ENCODE measurements at places on chromosomes 12 and 14. TPM values are rescaled to one million over a fixed set of nuclear protein-coding genes. Genes with fewer than 3 reads are reported as not detected.
A peak's percentile ranks its signal among the peaks of the same experiment; 100 is the strongest.

- H3K4me1 ChIP-seq = no peaks in the 10 kb centered on the region
- no peak overlapping the region for H3K27ac ChIP-seq
- no peaks in the 10 kb centered on the region for H3K27me3 ChIP-seq
- DNase-seq = no peak
Observed at GRCh38 chr12:62909340-62909739, 25.6 kb downstream of the PPM1H start.

DNA sequence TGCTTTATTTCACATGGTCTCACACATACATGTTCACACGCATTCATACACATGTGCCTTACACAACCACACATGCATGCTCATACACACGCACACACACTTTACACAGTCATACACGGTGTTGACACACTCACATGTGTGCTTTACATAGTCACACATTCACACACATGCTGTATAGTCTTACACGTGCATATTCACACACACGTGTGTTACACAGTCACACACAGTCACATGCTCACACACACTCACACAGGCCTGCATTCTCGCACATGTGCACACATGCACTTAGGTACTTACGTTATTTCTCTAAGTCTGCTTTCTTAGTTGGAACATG, 18.0 kb upstream of the PLEKHG3 start:
- DNase-seq = no peak
- no peak overlapping the region for H3K4me3 ChIP-seq
- H3K4me1 ChIP-seq = peaks cover 18% of the 10 kb centered on the region

Gene VDR
- 1.1 TPM for total RNA-seq

- no peaks in the 10 kb centered on the region for H3K27me3 ChIP-seq
- H3K4me3 ChIP-seq = no peak overlapping the region
- no peaks in the 10 kb centered on the region for H3K36me3 ChIP-seq
- no peak for DNase-seq
Observed at GRCh38 chr12:75978677-75979076, 52.9 kb downstream of the PHLDA1 start.

Gene OAS2
- total RNA-seq = 3.6 TPM

Gene LRP1-AS
- total RNA-seq = not detected

Gene ASCL4
- total RNA-seq = not detected

Gene INSM2
- not detected for total RNA-seq

DNA sequence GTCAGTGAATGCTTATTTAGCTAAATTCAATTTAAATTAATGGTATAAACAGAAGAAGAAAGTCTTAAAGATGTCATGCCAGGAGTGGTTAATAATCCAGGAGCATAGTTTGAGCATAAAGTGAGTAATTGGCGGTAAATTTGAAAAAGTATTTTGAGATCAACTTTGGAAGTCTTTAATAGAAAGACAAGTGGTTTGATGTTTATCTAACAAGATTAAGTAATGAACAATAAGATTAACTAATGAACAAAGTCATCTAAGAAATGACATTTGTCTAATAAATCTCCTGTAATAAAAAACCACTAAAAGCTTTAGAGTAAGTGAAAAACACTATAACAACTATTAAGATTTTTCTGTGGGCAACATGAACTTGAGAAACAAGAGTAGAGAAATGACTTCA, 112.8 kb downstream of the CAPZA3 start:
- H3K4me3 ChIP-seq = no peak overlapping the region
- H3K27me3 ChIP-seq = no peaks in the 10 kb centered on the region
- no peaks in the 10 kb centered on the region for H3K36me3 ChIP-seq
- H3K27ac ChIP-seq = no peak overlapping the region
- H3K4me1 ChIP-seq = no peaks in the 10 kb centered on the region

- no peak overlapping the region for H3K27ac ChIP-seq
- DNase-seq = no peak
- H3K36me3 ChIP-seq = no peaks in the 10 kb centered on the region
- no peaks in the 10 kb centered on the region for H3K27me3 ChIP-seq
- H3K4me1 ChIP-seq = no peaks in the 10 kb centered on the region
- H3K4me3 ChIP-seq = no peak overlapping the region
Observed at GRCh38 chr12:39364196-39364595, 78.7 kb downstream of the KIF21A start.

DNA sequence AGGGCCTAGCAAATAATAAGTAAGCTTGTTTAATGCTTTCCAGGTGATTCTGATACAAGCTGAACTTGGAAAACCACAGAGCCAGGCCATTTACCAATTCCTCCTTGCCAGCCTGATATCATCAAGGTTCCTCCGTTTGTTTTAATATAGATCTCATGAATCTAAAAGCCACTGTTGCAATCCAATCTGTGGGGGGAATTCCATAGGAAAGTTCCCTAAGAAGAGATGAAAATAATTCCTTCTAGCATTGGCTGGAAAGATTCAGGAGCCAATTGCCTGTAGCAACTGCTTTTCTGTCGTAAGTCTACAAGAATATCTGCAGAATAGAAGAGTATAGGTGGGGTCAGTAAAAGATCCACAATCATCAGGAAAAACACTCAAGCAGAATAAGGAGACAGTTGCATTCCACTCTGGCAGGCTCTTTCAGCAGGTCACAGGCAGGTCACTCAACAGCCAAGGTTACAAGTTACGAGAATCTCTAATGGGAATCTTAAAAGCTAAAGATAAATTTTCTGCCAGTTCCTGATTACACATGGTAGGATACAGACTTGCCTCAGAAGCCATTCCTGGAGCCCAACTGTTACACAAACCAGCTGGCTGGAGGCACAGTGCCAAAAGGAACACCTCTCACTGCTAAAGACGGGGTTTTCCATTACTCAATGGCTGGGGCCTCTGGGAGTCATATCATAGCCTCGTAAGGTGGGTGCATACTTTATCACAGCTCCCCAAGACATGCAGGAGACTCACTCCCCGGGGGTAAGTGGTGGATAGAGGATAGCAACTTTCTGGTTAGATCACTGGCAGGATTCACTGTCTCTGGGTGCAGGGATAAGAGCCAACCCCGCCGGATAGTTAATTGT, 43.6 kb downstream of the FGD6 start:
- H3K4me3 ChIP-seq = no peak overlapping the region
- H3K36me3 ChIP-seq = no peaks in the 10 kb centered on the region
- H3K27me3 ChIP-seq = no peaks in the 10 kb centered on the region
- peaks cover 4% of the 10 kb centered on the region for H3K4me1 ChIP-seq
- DNase-seq = peak; percentile 73
- H3K27ac ChIP-seq = peak overlapping the region; percentile 4

Measured in ovary (tissue), 10 donors.